ENCODE measurements at places on chromosomes 2 and 18.
A peak's percentile ranks its signal among the peaks of the same experiment; 100 is the strongest.

- DNase-seq, result no peak
Measured at GRCh38 chr18:13147130-13147529, 71.4 kb upstream of the LDLRAD4 start.

GRCh38 chr2:232492236-232492848, 4.7 kb upstream of the ECEL1 start:
- DNase-seq, result no peak

- DNase-seq, result peak; percentile 70
Measured at GRCh38 chr2:88590998-88591613, 36.2 kb downstream of the EIF2AK3 start.

DNA sequence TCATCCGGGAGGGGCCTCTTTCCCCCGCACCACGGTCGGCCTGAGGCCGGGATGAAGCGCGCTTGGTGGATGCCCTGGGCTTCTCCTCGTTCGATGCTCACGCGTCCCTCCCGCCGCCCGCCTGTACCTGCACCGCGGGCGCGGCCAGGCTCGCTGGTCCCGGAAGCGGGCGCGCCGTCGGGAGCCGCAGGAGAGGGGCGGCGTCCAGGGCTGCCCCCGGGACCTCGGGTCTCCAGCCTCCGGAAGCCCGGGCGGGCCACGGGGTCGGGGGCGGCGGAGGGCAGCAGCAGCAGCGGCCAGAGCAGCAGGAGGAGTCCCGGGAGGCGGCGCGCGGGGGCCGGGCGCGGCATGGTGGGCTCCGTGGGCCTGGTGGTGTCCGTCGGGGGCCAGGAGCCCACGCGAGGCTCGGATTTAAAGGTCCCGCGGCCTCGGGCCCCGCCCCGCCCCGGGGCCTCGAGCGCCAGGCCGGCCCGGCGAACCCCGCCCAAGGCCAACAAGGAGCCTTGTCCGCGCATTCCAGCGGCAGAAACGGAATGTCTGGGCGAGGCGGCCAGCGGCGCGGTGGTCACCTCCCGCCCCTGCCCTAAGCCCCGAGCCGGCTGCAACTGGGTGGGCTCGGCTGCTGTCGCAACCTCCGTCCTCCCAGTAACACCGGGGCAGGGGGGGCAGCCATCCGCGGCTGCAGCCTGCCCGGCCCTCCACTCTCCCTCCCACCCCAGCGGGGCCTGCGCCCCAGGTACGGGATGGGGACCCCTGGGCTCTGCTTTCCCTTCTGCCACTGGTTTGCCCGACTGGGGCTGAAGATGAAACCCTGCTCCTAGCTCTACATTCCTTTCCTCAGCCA, at the start of gene MATN3:
MATN3 (minus strand) TSS at position 387 of the 844 bp plus-strand sequence; CDS start at position 350, 37 bp downstream.
- DNase-seq, result no peak

DNA sequence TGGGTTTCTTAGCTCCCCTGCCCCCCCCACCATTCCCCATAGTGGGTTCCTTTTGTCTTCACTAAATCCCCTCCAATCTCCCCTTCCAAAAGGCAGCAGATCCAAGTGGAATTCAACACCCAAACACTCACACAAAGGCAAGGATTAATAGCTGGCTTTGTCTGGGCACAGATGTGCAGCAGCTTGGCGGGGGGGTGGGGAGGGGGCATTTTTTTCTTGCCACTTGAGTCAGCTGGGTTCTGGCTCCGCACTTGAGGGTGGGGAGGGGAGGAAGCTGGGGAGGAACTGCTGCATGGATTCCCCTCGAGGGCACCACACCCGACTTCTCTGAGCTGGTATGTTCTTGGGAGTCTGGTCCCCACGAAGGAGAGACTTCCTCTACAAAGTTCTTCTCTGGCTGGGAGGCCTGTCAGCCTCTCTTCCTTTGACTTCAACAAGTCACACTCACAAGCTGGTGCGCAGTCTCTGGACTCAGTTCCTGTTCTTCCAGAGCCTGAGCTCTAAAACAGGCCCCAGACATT, 36.0 kb downstream of the SERTAD2 start:
- no peak for DNase-seq

DNA sequence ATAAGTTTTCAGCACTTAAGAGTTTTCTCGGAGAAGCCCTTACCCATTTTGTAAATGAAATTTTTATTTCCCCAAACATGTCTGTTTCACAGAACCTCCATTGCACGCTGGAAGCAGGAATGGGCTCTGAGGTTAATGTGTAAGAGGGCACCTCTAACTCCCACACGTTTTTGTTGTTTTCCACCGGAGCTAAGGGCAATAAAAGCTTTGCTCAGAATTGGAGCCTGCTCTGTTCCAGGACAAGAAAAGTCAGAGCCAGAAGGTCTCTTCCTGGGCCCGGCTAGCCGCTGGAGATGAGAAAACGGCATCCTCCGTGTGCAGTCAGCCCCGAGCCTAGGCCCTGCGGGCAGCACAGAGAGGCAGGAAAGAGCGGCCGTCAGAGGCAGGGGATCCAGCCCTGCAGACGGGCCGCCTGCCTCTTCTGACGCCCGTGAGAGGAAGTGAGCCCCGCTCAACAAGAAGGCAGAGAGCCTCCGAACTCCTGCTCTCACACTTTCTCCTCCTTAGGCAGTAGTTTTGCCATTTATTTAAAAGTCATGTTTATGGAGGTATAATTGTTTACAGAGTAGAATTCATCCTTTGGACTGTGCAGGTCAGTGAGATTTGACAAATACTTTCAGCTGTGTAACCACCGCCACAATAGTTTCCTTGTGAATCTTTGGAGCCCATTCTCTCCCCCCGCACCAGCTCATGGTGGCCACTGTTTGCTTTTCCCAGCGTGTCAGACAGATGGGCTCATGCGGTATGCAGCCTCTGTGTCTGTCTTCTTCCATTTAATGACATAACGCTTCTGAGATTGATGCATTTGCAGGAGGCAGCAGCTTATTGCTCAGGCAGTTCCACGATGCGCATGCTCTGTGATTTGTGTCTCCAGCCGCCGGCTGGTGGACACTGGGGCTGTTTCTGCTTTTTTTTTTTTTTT, 117.3 kb downstream of the GALR1 start:
- DNase-seq, result no peak

DNA sequence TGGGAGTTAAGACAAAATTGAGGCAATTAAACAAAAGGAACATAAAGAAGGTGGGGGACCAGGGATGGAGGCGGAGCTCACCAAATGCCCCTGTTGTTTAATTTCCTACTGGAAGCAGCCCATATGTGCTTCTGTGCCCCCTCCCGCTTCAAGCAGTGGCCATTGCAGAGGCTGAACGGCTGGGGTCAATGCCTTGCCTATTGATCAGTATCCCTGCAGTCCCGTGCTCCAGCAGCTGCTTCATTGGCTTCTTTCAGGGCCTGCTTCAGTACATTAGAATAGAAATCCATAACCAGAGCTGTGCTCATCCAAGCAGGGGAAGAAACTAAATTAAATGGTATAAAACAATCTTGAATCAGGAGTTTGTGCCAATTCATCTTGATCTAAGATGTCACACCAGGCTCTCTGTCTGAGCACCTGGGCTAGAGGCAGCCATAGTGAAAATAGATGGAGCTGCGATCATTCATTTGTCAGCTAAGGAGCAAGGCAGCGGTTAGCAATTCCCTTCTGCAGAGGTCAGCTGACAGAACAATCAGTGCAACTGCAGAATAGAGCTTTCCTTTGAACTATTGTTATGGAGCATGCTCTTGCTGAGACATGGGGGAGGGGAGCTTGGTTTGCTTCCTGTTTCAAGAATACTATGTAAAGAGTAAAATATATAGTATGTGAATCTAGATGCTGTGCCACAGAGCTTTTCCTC, 222.4 kb downstream of the WDR7 start:
- DNase-seq, result no peak
